Activated CD8-positive, alpha-beta T cell treated with anti-CD3 and anti-CD28 coated beads for 36 hours (primary cell): ENCODE measurements at places on chromosomes 11 and 22. TPM values are rescaled to one million over a fixed set of nuclear protein-coding genes. Genes with fewer than 3 reads are reported as not detected.

- peaks cover 24% of the 10 kb centered on the region for H3K4me1 ChIP-seq
- DNase-seq, result peak; percentile 71
- H3K36me3 ChIP-seq, result no peaks in the 10 kb centered on the region
- no peaks in the 10 kb centered on the region for H3K27me3 ChIP-seq
Observed at GRCh38 chr11:117809236-117810055, 12.4 kb upstream of the DSCAML1 start.

DNA sequence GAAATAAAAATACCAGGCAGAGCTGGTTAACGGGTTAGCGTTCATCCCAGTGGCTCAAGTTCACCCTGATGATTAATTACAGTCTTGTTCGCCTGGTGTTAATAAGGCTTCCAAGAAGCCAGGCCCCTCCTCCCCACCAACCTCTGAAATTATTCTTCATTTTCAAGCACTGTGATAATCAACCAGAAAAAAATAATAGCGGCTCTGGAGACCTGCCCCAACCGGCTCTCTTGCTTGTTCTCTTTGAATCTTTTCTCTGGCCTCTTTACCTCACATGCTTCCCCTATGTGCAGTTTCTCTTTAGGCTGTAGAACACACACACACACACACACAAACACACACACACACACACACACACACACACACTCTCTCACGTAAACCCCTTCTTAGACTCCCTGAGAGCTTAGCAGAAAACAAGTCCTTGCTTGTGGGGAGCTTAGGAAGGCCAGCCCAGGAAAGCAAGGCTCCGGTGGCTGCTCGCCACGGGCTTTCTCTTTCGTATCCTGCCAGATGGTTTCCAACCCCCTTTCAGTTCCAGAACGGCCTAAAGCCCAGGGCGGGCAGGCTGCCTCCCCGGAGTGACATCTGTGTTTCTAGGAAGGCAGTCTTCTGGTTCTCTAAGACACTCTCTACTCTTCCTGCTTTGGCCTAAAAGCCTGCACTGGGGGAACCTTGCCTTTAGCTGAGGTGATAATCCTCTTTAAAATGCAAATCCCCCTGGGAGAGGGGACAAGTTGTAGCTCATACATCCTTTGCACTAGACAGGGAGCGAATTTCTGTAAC lies 106.4 kb upstream of the SESN3 start:
- peaks cover 6% of the 10 kb centered on the region for H3K4me1 ChIP-seq
- no peaks in the 10 kb centered on the region for H3K27me3 ChIP-seq
- no peak overlapping the region for H3K27ac ChIP-seq
- no peak overlapping the region for H3K4me3 ChIP-seq
- peak; percentile 65 for DNase-seq

DNA sequence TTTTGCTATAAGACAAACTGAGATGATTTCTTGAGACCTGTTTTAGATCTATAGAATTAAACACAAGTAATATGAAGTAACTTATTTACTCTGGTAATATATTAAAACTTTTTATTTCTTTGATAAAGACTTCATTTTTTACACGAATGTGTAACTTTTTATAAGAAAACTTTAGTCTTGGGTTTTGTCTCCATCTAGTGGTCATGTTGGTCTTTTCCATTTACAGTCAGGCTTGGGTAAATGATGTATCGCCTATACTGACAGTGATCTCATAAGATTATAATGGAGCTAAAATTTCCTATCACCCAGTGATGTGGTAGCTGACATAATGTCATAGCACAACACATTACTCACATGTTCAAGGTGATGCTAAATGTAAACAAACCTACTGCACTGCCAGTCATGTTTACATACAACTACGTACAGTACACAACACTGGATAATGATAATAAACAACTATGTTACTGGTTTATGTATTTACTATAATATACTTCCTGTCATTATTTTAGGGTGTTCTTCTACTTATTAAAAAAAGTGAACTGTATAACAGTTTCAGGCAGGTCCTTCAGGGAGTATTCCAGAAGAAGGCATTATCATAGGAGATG lies 7.5 kb upstream of the C11orf97 start:
- DNase-seq, result no peak
- H3K4me1 ChIP-seq, result no peaks in the 10 kb centered on the region
- no peak overlapping the region for H3K4me3 ChIP-seq
- no peaks in the 10 kb centered on the region for H3K36me3 ChIP-seq

DNA sequence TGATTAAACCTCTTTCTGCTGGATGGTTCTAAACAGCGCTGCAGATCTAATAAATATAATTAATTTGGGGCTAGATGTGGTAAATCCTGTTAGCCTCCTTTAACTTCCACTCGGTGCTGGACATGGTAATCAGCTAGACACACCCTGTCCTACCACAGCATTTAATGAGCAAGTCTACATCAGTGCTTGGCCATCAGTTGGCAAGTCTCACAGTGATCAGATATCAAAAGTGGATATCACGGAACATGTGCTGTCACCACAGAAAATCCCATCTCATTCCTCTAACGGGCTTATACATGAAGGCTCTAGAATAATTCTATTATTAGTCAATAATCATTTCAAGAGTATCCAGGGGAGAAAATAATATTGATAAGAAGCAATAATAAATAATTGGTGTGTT lies 5.6 kb upstream of the USP28 start:
- H3K4me1 ChIP-seq, result peaks cover 15% of the 10 kb centered on the region
- H3K4me3 ChIP-seq, result no peak overlapping the region
- H3K36me3 ChIP-seq, result no peaks in the 10 kb centered on the region
- no peak overlapping the region for H3K27ac ChIP-seq

- no peak within 1 kb of the TSS for H3K27ac ChIP-seq
- H3K4me1 ChIP-seq, result peaks cover 6% of the 10 kb centered on the region
- DNase-seq, result no peak
- no peaks in the 10 kb centered on the region for H3K36me3 ChIP-seq
Observed at GRCh38 chr11:119346605-119347004, at the start of gene MFRP. Gene MFRP, minus strand, starts transcription at chr11:119346705. Its CDS starts 192 bp downstream, at chr11:119346513.

GRCh38 chr11:85572056-85572455 lies 55.1 kb downstream of the DLG2 start:
- H3K36me3 ChIP-seq, result peaks cover 1% of the 10 kb centered on the region
- peaks cover 11% of the 10 kb centered on the region for H3K27me3 ChIP-seq
- no peak overlapping the region for H3K27ac ChIP-seq
- H3K4me1 ChIP-seq, result no peaks in the 10 kb centered on the region
- DNase-seq, result no peak

DNA sequence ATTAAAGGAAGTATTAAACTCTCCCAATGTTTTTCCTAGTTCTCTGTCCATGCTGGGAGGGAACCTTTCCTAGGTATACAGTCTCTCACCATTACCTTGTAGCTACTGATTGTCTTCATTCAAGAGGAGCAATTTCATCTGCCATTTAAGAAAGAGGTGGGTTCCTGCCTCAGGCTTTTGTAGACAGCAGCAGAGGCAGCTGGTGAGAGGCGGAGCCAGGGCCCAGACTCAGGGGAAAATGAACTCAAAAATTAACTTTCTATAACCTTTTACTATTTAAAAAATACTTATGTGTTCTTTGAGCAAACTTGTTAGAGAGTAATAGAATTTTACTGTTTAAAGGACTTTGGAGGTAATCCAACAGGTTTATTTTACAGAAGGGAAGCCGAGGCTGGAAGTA lies 133.0 kb downstream of the SNX19 start:
- DNase-seq, result no peak
- peaks cover 3% of the 10 kb centered on the region for H3K27me3 ChIP-seq
- no peak overlapping the region for H3K4me3 ChIP-seq
- H3K27ac ChIP-seq, result no peak overlapping the region
- no peaks in the 10 kb centered on the region for H3K36me3 ChIP-seq
- H3K4me1 ChIP-seq, result no peaks in the 10 kb centered on the region

- H3K27me3 ChIP-seq, result peaks cover 8% of the 10 kb centered on the region
- DNase-seq, result no peak
- H3K36me3 ChIP-seq, result no peaks in the 10 kb centered on the region
- no peaks in the 10 kb centered on the region for H3K4me1 ChIP-seq
Observed at GRCh38 chr22:38850399-38850798, 6.6 kb upstream of the NPTXR start.

DNA sequence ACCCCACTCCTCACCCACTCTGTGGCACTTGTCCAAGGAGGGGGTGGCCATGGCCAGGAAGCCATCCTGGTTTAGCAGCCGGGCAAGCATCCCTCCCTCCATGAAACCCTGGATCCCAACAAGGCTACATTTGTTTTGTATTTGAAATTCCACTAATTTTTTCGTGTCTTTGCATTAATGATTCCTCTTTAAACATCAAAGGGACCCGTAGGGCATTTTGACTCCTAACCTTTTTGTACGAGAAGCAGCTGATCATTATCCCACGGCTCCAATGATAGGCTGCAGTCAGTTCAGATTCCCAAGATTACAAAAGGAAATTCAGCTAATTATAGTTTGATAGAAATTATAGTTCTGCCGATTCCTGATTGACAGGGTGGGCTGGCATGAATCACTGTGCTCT lies 10.7 kb downstream of the MYEOV start:
- no peak overlapping the region for H3K4me3 ChIP-seq
- no peaks in the 10 kb centered on the region for H3K27me3 ChIP-seq
- peaks cover 18% of the 10 kb centered on the region for H3K4me1 ChIP-seq
- DNase-seq, result no peak
- H3K36me3 ChIP-seq, result no peaks in the 10 kb centered on the region

DNA sequence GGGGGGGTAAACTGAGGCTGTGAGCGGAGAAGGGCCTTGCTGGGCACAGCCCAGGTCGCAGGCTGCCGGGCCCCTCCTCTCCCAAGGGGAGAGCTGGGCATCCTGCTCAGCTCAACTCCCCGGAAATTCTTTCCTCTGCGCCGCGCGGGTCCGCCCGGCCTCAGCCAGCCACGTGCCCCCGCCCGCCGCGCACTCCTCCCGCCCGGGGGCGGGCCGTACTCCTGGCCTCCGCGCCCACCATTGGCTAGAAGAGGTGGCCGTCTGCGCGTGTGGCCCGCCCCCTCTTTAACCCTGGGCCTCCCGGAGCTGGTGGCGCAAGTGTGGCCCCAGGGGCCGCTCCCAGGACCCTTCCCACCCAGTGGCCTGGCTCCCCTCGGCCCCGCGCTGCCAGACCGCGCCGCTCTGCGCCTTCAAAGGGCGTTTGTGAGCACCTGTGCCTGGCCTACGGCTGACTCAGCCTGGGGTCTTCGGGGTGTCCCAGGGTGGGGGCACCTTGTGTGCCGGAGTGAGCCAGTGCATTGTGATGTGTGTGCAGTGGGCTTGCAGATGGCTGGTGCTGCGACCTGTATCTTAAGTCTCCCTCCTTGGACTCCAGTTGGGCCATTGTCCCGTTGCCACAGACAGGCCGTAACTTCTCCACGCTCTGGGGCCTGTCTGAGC lies 2.0 kb downstream of the MRGPRF start:
- no peaks in the 10 kb centered on the region for H3K4me1 ChIP-seq
- H3K4me3 ChIP-seq, result no peak overlapping the region
- H3K36me3 ChIP-seq, result no peaks in the 10 kb centered on the region
- H3K27me3 ChIP-seq, result peaks cover 23% of the 10 kb centered on the region

GRCh38 chr11:110582728-110583432 lies 129.4 kb downstream of the ARHGAP20 start:
- H3K27me3 ChIP-seq, result no peaks in the 10 kb centered on the region
- no peak for DNase-seq
- no peak overlapping the region for H3K4me3 ChIP-seq
- H3K27ac ChIP-seq, result no peak overlapping the region
- H3K36me3 ChIP-seq, result no peaks in the 10 kb centered on the region
- H3K4me1 ChIP-seq, result no peaks in the 10 kb centered on the region

DNA sequence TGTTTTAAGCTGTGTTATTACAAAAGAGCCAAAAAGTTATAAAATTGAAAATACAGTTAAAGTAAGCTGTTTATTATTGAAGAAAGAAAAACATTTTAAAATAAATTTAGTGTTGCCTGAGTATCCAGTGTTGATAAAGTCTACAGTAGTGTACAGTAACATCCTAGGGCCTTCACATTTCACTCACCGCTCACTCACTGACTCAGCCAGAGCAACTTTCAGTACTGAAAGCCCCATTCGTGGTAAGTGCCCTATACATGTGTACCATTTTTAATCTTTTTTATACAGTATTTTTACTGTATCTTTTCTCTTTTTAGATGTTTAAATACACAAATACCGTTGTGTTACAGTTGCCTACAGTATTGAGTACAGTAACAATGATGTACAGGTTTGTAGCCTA lies 35.0 kb downstream of the POLD3 start:
- peaks cover 47% of the 10 kb centered on the region for H3K36me3 ChIP-seq
- H3K4me3 ChIP-seq, result no peak overlapping the region
- no peak overlapping the region for H3K27ac ChIP-seq
- no peaks in the 10 kb centered on the region for H3K4me1 ChIP-seq

- peaks cover 27% of the 10 kb centered on the region for H3K27me3 ChIP-seq
- H3K36me3 ChIP-seq, result no peaks in the 10 kb centered on the region
- no peak overlapping the region for H3K27ac ChIP-seq
- no peak overlapping the region for H3K4me3 ChIP-seq
Observed at GRCh38 chr11:60363542-60364470, 14.5 kb upstream of the MS4A7 start.

DNA sequence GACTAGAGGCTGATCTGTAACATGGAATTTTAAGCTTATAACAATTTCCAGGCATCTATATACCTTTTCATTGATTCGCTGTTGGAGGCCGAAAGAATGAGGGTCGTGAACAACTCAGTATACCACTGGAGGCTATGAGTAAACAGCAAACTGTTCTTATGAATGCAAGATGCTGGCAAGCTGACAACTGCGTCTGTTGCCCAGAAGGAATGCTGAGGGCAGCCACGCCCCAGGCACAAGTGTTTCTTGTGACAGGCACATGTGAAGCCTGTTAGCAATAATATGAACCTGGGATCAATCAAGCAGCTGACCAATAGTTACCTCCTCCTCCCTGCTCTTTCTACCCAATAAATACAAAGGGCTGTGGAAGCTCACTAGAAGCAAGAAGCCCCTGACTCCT lies 15.3 kb downstream of the RTCB start:
- no peaks in the 10 kb centered on the region for H3K27me3 ChIP-seq
- no peak overlapping the region for H3K4me3 ChIP-seq
- no peak for DNase-seq
- peaks cover 50% of the 10 kb centered on the region for H3K36me3 ChIP-seq
- no peak overlapping the region for H3K27ac ChIP-seq

Gene ZDHHC5
- 54.8 TPM for total RNA-seq

Gene KIF18A
- total RNA-seq, result 23.2 TPM

Gene SCN3B
- total RNA-seq, result not detected

Gene OR52A1
- total RNA-seq, result not detected

Gene MS4A18
- not detected for total RNA-seq

Gene CHRNA10
- 0.58 TPM for total RNA-seq

Gene ROBO4
- not detected for total RNA-seq
